ENCODE measurements at places on chromosomes 6 and 20. TPM values are rescaled to one million over a fixed set of nuclear protein-coding genes. Genes with fewer than 3 reads are reported as not detected.

DNA sequence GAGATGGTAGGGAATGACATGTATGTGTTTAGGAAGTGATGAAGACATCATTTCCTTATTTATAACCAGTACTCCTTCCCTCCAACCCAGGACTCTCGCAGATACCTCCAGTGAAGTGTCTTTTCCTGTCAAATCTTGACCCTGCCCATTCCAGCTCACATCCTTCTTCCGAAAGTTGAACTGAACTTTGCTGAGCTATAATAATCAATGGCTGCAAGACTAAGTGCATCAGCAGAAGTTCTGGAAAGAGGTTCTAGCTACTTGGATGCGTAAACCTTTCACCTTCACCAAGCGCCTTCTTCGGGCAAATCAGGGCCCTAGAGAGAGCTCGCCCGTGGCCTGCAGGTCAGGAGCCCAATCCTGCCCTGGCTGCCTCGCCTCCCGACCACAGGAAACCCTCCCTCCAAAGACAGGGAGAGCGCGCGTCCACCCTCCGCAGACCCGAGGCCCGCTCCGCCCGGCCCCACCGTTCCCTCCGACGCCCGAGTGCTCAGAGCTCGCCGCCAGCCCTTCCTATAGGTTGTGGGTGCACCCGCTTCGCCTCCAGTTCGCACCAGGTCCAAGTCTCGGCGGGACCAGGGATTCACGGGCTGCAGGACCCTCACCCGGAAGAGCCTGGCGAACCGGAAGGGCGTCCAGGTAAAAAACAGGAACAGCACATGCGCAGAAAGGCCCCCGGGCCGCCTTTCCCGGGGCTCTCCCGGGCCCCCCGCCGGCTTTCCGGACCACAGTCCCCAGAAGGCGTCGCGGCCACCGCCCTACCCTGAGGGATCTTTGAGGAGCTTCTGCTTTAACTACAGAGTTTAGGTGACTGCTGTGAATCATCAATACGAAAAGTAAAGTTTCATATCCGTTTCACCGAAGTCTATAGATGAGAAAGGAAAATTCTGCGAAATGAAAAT lies at the start of gene ZNF334:
Gene ZNF334, minus strand, starts transcription at position 617 of the 902 bp plus-strand sequence. CDS start 1,457 bp downstream, outside the sequence.
- DNase-seq = peak; percentile 23

DNA sequence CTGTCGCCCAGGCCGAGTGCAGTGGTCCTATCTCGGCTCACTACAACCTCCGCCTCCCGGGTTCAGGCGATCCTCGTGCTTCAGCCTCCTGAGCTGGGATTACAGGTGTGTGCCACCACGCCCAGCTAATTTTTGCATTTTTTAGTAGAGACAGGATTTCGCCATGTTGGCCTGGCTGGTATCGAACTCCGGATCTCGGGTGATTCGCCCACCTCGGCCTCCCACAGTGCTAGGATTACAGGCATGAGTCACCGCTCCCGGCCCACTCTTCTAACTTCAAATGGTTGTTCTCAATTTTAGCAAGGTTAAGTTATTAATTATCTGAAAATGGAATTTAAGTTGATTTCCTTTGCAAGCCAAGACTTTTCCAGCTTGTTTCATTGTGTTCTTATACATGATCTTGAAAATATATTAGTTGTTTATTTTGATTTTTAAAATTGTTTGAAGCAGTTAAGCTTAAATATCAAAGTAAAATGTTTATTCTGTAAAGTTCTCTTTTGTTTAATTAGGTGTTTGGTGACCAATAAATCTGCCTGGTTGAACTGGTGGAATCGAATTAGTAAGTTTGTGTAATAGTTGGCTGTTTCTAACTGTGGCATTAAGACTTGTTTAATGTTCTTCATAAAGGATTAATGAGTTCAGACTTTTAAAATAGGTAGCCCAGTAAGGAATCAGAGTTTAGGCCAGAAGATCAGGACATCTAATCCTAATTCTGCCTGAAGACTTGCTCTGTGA lies 2.3 kb downstream of the PM20D2 start:
- no peak for DNase-seq

- DNase-seq = no peak
Observed at GRCh38 chr6:70304616-70305015, 1.7 kb upstream of the COL9A1 start.

DNA sequence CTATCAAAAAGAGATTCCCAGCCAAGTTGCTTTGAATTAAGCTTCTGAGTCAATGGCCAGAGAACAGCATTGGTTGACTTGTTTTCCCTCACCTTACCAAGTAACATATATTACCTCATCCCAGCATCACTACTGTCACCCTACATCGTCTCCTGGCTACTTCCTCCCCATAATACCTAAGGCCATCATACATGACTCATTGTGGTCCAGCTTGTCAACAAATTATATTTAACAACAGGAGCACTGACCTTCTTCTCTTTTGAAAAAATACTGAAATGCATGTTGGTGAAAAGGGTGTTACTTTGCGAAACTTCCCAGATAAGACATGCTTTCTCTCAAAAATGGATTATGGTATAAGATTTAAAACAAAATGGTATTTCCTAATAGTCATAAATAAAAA lies 106.9 kb downstream of the TBX18 start:
- DNase-seq = no peak

DNA sequence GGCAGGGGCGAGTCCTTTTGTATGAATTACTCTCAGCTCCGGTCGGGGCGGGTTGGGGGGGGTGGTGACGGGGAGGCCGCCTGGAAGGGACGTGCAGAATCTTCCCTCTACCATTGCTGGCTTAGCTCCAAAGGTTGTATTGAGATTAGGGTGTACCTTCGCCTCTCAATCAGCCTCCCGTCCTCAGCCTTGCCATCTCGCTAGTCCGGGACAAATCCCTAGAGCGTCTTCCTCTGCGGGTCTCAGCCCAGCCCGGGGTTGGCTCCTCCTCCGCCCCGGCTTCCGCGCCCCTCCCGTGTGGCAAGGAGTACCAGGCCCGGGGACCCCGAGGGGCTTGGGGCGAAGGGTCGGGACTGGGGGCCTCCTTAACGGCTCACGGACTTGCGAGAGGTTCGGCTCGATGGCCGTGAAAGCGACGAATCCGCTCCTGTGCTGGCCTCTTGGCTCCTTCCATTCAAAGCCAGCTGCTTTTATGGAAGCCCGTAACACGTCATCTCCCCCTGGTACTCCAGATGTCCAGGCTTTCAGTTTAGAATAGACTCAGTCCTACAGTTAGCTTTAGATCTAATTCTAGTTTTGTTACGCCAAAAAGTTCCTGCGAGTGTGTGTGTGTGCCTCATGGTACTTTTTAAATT lies 636 bp upstream of the EEF1A1 start:
- DNase-seq = peak; percentile 80

GRCh38 chr6:116268589-116269293 lies 11.0 kb downstream of the TSPYL1 start:
- DNase-seq = peak; percentile 63

GRCh38 chr6:33126101-33126714 lies 50.4 kb downstream of the HLA-DPB1 start:
- no peak for DNase-seq

DNA sequence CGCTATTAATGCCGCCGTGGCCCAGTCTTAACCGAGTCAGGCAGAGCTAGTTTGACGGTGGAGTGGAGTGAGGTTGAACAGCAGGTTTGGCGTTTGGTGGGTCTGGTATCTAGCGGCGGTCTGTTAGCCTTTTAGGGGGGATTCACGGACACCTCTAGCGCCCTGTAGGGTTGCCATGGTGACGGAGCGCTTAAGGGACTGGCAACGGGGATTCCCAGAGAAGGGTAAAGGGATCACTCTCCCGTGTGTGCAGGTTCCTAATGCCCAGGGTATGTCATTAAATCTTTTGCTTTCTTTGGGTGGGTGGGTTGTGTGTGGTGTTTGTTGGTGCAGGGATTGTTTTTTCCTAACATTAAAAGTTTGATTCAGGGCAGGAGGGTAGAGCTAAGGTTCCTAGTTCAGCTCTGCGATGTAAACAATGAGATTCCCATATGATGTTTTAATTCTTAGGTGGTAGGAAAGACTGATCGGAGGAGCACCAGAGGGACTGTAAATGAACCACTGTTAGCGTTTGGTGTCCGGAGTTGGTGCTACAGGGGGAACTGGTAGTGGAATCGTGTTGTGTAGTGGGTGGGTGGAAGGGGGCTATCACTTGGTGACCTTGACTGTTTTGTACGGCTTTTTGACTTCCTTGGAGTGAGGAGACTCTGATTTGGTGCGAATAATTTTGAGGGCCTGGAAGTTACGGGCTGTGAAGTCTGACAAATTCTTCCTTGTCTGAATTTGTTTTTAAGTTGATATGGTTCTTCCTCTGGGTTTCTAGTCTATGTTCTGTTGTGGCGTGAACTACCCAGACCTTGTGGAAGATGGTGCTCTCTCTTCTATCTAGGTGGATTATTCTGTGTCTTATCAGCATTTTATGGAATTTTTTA lies 5.0 kb downstream of the BRD2 start:
- no peak for DNase-seq

- no peak for DNase-seq
Observed at GRCh38 chr6:145047891-145048290, 687.4 kb downstream of the EPM2A start.

GRCh38 chr6:13172291-13172690 lies 156.0 kb downstream of the TBC1D7 start:
- no peak for DNase-seq

DNA sequence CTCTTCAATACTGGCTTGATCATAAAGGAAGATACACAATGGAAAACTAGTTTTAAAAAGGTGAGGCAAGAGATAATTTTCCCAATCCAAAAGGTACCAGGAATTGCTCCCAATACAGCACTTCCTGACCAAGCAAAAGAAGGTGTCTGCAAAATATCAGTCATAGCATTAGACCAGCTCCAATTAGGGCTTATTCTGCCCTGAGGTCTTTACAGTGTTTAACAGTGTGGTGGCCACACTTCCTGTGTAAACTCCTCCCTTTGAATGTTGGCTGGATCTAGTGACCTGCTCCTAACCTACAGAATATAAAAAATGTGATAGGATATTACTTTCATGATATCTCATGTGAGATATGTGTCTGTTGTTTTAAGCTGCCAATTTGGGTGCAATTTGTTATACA lies 57.1 kb upstream of the BTN3A2 start:
- DNase-seq = no peak

- DNase-seq = no peak
Observed at GRCh38 chr20:50464026-50464724, 46.0 kb upstream of the PTPN1 start.

- no peak for DNase-seq
Observed at GRCh38 chr6:127403636-127404035, 55.6 kb downstream of the KIAA0408 start.

DNA sequence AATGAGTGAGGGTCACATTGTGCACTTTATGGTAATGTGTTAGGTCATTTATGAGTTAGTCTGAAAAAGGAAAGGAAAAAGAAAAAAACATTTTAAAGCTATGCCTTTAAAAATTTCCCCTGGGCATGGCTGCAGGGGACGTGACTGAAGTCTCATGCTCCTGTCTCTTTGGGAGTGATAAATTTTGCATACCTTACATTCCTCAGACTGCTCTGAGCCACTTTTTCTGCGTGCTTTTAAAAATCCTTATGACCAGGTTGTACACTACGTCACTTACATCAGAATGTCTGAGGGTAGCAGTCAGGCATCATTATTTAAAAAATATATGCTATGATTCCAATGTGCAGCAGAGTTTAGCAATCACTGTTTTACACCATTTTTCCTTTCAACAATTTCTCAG lies 121.2 kb downstream of the RFPL4B start:
- DNase-seq = peak; percentile 85

- DNase-seq = no peak
Observed at GRCh38 chr20:7516621-7517111, 423.6 kb downstream of the HAO1 start.

- DNase-seq = no peak
Observed at GRCh38 chr6:139133262-139134063, 1.4 kb upstream of the HECA start.

The BICRAL gene
- 5.9 TPM for total RNA-seq

The PABPC1L gene
- total RNA-seq = 50.2 TPM

The PREX1 gene
- total RNA-seq = 3.5 TPM

The SMOC2 gene
- 0.93 TPM for total RNA-seq

The SPDEF gene
- total RNA-seq = 0.14 TPM

The TJAP1 gene
- 28.3 TPM for total RNA-seq

The CDKAL1 gene
- total RNA-seq = 11.6 TPM

The PKHD1 gene
- 0.17 TPM for total RNA-seq

The RNF39 gene
- total RNA-seq = not detected

The CASS4 gene
- total RNA-seq = 2.3 TPM

All from astrocyte (in vitro differentiated cells and primary cell).